ENCODE measurements at places on chromosomes 2 and 18.

GRCh38 chr2:138359532-138359931 is 142.0 kb upstream of the SPOPL start:
- DNase-seq, result no peak

DNA sequence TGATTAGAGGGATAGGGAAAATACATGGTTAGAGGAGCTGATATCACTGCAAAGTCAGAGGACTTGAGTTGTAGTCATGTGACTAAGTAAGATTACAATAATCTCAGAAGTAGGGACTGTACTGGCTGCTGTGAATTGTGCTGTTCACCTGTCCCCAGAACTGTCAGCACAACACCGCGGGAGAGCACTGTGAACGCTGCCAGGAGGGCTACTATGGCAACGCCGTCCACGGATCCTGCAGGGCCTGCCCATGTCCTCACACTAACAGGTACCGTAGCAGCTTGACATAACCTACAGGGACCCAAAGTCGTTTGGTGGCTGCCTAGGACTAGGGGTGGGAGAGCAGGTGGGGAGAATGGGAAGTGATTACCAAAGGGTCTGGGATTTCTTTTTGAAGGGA is 132.8 kb upstream of the TTC39C start:
- no peak for DNase-seq

DNA sequence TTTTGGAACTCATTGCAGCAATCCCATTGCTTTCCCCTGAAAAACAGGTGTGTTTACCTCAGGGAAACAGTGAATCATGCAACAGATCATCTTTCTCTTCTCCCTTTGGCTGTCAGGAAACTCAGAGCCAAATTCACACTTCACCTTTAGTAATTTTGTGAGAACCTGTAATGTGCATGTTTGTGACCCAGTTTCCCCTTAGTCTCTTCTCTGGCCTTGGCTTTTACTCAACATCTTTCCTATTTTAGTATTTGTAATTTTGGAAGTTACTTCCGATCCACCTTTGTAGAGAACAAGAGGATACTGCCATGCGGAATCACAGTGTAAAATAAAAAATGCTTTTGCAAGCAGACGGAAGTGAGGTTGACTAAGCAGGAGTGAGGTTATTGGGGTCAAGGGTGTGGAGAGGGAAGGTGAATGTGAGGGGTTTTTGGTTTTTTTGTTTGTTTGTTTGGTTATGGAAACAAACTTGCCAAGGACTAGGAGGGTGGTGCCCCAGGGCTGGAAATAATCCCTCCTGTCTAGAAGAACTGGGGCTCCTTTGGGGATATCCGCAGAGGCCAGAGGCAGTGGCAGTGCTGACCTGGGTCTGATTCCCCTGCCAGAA is 14.0 kb downstream of the ASPRV1 start:
- no peak for DNase-seq

- DNase-seq, result no peak
Measured at GRCh38 chr2:118250463-118250862, 162.2 kb downstream of the INSIG2 start.

DNA sequence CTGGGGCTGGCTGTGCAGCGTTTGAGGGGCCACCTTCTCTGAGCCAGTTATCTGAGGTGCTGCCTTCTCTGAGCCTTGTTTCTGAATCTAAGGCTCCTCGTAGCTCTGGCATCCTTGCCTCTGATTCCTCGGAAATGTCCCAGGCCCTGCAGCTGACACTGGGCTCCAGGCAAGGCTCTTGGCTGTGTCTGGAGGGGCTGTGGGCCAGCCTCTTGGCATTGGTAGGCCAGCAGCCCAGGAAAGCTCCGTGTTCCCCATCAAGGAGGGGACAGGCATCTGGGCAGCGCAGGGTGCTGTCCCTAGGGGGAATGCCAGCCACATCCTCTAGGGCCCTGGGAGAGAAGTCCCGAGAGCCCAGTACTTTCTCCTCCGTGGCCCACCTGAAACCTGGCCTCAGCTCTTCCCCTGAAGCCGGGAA is 40.7 kb upstream of the TAF1B start:
- DNase-seq, result no peak
